PC-3 (cell line): ENCODE measurements at places on chromosomes 16 and 17. TPM values are rescaled to one million over a fixed set of nuclear protein-coding genes. Genes with fewer than 3 reads are reported as not detected.
A peak's percentile ranks its signal among the peaks of the same experiment; 100 is the strongest.

GRCh38 chr16:3577302-3577752, at the start of gene NLRC3:
TSS of gene NLRC3 (minus strand) at chr16:3577403. CDS start at chr16:3565036, 12,367 bp downstream.
- DNase-seq, result no peak

- DNase-seq, result peak; percentile 56
Measured at GRCh38 chr17:66493283-66494019, 191.0 kb downstream of the PRKCA start.

DNA sequence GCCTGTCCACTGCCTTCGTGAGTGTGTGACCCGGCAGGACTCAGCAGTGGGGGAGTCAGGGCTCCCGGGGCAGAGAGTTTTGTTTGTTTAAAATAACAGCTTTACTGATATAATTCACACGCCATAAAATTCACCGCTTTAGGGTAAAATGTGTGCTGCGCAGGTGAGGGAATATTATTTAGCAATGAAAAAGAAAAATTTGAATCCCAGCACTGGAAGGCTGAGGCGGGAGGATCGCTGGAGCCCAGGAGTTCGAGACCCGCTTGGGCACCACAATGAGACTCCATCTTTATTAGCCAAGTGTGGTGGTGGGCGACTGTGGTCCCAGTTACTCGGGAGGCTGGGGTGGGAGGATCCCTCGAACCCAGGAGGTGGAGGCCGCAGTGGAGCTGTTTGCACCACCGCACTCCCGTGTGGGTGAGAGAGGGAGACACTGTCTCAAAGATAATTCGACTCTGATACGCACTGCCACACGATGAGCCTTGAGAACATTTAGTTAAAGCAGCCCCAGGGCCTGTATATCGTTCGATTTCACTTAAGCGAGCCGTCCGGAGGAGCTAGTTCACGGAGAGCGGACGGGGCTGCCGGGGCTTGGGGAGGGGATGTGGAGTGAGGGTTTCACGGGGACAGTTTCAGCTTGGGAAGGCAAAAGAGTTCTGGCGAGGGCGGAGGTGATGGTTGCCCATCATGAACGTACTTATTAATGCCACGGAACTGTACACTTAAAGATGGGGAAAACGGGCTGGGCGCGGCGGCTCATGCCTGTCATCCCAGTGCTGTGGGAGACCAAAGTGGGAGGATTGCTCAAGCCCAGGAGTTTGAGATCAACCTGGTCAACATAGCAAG, 10.2 kb downstream of the TELO2 start:
- DNase-seq, result no peak

DNA sequence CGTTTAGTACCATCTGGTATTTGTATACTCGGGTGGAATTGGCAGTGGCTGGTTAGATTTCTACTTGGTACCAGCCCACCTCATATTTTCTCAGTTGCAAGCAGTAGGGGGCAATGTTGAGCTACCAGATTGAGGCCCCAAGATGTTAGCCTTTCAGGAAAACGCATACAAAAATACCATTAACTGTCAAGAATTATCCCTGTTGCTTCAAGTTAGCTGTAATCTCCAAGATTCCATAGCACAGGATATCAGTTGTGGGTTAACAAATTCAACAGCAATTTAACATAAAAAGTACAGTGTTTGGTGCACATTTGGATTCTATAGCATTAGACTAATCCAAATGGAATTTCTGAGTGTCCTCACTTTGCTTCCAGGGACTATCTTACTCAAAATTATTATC, 188.2 kb downstream of the FTO start:
- DNase-seq, result peak; percentile 50

DNA sequence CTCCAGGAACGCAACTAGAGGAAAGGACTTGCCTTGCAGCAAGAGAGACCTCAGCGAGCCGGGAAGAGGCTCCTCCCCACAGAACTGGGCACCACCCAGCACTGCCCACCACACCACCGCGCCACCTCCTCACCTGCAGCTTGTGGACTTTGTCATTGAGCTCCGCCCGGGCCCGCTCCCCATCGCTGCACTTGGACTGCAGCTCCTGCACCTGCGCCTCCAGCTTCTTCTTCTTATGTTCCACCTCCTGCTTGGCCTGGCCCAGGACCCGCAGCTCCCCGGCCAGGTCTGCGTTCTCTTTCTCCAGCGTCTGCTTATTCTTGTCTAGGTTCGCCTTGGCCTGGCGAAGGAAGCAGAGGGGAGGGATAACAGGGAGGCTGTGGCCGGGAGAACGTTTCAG, 76.7 kb downstream of the NDE1 start:
- DNase-seq, result no peak

DNA sequence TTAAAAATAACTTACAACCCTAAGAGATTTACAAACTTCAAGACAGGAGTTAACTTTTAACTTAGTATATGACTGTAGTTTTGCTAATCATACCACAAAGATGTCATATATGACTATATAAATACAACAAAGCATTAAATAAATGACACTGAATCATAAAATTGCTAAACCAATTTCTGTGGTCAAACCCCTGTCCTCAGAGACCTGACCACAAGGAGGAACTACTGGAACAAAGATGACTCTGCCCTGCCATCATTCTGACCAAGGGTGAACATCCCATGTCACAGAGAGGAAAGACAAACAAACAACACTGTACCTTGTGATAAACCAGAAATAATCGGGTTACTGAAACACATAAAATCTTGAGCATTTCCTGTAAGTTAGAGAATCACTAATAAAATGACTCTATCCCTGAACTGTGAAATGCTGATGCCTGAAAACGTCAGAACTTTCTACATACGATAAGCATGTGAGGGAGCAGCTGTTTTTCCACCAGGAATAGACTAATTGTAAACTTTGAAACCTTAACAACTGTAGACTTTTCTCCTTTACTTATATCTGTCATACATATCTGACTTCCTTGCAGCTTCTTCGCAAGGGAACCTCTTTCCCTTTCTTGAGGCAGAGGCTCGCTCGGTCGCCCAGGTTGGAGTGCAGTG, 47.9 kb downstream of the WDR59 start:
- DNase-seq, result peak; percentile 93

- no peak for DNase-seq
Measured at GRCh38 chr17:44850612-44851011, 2.9 kb downstream of the HIGD1B start.

DNA sequence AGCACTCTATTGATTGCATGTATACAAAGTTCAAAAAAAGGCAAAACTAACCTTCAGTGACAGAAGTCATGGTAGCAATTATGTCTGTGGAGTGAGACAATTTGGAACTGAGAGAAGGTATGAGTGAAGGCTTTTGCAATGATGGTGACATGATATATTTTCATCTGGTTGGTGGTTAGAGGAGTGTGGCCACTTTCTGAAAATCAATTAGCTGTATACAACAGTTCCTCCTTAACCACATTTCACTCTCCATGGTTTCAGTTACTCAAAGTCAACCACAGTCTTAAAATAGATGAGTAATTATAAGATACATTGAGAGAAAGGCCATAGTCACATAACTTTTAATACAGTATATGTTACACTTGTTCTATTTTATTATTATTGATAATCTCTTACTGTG, 26.2 kb downstream of the ADAMTS18 start:
- DNase-seq, result no peak

DNA sequence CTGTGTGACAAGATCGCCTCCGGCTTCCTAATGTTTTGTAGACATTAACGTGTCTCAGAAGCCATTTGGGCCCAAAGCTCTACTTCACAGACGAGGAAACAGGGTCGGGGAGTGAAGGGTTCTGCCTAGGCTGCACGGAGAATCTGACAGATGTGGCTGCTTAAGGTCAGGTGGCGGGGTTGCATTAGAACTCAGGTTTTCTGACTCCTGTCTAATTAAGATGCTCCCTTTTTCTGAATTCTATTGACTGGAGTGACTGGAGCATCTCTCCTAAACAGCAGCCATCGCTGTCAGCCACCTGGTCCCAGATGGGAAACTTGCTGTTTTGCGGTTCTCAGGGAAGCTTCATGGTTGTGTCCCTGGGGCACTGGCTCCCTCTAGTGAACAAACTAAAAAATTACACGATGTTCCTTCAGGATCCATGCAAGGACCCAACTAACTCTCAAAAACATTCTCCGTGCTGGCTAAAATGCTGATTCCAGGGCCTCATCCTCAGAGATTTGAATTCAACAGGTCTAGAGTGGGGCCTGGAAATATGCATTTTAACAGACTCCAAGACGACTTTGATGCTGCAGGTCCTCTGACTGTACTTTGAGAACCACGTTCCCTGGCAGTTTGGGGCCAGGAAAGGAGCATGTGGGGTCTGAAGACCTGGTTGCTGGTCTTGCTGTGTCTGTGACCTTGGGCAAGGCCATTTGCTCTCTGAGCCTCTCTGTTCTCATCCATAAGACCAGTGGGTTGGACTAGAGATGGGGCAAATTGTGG, 117.4 kb downstream of the IRF8 start:
- DNase-seq, result peak; percentile 53

GRCh38 chr16:15457958-15458357, 23.6 kb downstream of the BMERB1 start:
- peak; percentile 15 for DNase-seq

DNA sequence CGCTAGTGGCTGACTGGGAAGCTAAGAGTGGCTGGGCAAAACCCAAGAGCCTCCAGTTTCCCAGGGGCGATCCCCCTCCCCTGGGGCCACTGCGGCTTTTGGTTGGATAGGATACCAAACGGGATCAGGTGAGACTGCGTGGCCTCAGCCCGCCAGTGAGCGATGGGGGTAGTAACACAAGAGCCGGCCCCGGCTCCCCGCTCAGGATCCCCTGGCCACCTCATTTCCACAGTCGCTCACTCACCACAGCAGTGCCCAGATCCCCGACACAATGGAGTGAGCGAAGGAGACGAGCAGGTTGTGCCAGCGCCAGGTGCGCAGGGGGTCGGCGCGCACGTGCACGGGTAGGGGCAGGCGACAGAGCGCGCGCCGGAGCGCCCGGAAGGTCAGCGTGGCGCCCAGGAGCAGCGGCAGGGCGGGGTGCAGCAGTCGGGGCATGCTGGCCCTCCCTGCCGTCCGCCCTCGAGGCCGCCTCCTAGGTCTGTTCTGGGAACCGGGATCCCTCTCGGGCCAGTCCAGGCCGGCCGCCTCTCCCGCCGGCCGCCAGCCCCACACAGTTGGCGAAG, 290 bp downstream of the TLCD1 start:
- DNase-seq, result peak; percentile 68

GRCh38 chr17:61543786-61544415, 47.1 kb downstream of the NACA2 start:
- DNase-seq, result no peak

DNA sequence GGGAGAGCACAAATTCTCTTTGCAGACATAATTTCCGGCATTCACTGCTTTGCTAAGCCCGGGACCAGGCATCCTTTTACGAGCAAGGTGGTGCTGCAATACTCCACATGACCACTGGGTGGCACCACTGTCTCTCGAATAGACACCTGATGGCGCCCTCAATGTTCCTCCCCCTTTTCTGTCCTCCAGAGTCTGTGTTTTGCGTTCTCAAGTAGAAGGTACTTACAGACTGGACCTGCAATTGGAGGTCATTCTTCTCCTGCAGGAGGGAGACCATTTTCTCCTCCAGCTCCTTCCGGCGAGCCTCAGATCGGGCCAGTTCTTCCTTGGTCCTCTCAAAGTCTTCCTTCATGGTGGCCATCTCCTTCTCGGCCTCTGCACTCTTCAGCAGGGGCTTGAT, 45.2 kb downstream of the MYH13 start:
- DNase-seq, result peak; percentile 86

- DNase-seq, result no peak
Measured at GRCh38 chr17:61196302-61196704, 203.3 kb upstream of the TBX2 start.

GRCh38 chr16:31213877-31214707, at the start of gene TRIM72:
TSS of gene TRIM72 (plus strand) at chr16:31214119. CDS start at chr16:31214739, 620 bp downstream.
- no peak for DNase-seq

GRCh38 chr17:45857977-45858708, 13.5 kb downstream of the SPPL2C start:
- DNase-seq, result peak; percentile 70

DNA sequence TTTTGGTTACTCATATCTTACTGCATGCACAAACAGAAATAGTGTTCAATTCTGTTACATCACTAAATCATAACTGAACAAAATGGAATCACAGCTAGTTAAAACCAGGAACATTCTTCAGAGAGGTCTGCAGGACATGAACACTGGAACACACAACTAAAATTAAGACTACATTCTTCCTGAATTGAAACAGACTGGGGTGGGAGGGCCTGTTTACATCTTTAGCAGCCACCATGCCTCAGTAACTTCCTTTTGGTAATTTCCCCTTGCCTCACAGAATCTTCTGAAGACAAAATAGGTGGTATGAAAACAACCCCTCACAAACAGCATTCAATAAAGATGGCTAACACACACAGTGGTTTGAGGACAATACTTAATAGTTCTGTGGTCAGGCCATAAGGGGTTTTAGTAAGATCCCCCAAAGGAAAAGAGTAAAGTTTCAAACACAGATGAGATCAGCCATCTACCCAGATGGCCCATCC, 6.5 kb downstream of the MARF1 start:
- DNase-seq, result no peak

The ATAD5 gene
- 4.2 and 5.4 TPM in 2 replicates for total RNA-seq

The MPO gene
- not detected in 2 replicates for total RNA-seq

The TP53TG3 gene
- not detected in 2 replicates for total RNA-seq

The GAS2L2 gene
- total RNA-seq, result not detected in 2 replicates

The TBC1D3B gene
- 1.4 and 4.3 TPM in 2 replicates for total RNA-seq

The DNAH2 gene
- total RNA-seq, result 0.62 and 0.92 TPM in 2 replicates
